D341Med (cell line): ENCODE measurements at places on chromosomes 2 and 18.

GRCh38 chr18:5425721-5426120 lies 118.1 kb downstream of the EPB41L3 start:
- no peak for DNase-seq

GRCh38 chr2:16223161-16223840 lies 283.0 kb downstream of the MYCN start:
- no peak for DNase-seq

- DNase-seq = peak; percentile 77
These were observed 318.7 kb upstream of the NCKAP5 start for GRCh38 chr2:133886735-133887675.

DNA sequence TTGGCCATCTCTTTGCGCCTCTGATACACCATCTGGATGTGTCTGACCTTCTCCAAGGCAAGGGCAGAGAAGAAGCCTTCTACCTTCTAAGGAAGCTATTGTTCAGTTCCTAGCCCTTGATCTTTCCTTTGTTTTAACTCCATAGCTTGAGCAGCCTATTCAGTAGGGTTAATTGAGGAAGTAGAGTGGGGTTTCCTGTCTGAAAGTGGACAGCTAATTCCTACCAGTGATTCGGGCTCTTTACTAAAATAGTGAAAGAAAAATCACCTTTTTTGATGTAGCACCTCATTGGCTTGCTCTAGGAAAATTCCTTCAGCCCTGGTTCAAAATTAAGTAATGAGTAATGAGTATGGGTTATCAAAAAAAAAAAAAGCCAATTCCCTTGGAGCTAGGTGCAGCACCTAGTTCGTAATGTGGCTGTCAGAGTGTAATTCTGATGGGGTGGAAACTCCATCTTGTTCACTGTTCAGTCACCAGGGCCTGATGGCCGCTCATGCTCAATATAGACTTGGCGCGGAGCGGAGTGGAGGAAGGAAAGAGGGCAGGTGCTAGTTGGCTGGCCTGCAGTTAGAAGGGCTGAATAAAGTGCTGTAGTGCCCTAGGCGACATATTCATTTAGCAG lies 2.9 kb upstream of the MGAT5 start:
- no peak for DNase-seq

- no peak for DNase-seq
These were observed 28.8 kb downstream of the CTDP1 start for GRCh38 chr18:79708412-79708811.

- DNase-seq = no peak
These were observed 128.1 kb upstream of the RBMS1 start for GRCh38 chr2:160621748-160622147.

- DNase-seq = no peak
These were observed 1.4 kb upstream of the HPCAL1 start for GRCh38 chr2:10300997-10301940.

DNA sequence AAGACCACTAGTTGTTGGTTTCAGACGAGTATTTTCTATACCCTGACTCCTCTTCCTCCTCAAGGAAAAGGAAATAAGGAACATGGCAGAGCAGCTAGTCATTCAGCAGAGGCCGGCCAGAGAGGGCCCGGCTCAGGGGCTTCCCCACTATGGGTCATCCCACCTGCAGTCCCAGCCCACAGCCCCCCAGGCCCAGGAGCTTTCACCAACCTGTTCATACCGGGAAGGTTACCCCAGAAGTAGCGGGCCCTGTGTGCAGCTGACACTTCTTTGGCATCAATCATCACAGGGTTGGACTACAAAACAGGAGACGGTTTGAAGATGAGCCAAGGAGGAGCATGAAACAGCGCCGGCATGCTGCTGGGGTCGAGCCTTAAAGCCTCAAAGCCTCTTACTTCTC lies 70.5 kb upstream of the POMC start:
- DNase-seq = no peak

DNA sequence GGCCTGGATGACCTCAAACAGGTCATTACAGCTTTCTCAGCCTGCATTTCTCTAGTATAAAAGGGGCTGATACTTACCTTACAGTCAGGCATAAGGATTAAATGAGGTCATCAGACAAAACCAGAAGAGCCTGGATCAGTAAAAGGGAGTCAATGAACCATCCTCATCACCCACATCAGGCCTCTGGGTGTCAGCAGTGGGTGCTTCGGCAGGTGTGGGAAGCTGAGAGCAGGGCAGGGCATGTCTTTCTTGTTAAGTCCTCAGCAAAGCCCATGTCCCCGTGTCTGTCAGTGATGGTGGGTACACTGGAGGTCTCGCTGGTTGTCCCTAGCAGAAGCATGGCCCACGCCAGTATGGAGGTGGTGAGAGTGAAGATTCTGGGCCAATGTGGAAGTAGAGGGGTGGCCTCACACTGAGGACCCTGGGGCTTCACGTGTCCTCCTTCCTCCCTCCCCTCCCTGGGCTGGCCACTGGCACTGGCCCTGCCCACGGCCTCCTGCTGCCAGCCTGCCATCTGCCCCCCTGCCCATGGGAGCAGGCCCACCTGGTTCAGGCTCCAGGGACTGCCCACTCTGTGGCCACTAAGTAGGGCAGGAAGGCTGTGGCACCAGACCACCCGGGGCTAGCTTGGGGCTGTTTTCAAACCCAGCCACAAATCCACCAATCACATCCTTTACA lies 4.4 kb downstream of the ADRA2B start:
- DNase-seq = no peak

GRCh38 chr2:197293252-197294007 lies 17.1 kb downstream of the ANKRD44 start:
- DNase-seq = no peak

GRCh38 chr2:86068136-86068588 lies 37.5 kb downstream of the POLR1A start:
- DNase-seq = no peak

- DNase-seq = no peak
These were observed 154.1 kb upstream of the MMADHC start for GRCh38 chr2:149741646-149742045.

DNA sequence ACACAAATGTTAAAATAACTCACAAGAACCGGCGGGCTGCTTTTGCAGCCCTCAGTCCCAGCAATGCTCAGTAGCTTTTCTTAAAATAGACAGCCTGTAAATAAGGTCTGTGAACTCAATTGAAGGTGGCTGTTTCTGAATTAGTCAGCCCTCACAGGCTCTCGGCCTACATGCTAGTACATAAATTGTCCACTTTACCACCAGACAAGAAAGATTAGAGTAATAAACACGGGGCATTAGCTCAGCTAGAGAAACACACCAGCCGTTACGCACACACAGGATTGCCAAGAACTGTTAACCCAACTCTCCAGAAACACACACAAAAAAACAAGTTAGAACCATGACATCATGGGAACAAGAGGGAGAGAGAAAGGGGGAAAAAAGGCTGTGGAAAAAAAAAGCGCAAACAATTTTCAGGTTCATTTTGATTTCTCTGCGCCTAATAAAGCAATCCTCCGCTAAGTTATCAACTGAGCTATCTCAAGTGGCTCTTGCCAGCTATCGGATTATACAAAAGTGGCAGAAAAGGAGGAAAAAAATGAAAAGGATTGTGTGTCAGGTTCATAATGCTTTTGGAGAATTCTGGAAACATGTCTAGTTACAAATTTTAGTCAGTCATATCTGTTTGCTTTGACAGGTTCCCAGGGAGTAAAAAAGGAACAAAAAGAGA lies 89.1 kb downstream of the ZEB2 start:
- DNase-seq = no peak

DNA sequence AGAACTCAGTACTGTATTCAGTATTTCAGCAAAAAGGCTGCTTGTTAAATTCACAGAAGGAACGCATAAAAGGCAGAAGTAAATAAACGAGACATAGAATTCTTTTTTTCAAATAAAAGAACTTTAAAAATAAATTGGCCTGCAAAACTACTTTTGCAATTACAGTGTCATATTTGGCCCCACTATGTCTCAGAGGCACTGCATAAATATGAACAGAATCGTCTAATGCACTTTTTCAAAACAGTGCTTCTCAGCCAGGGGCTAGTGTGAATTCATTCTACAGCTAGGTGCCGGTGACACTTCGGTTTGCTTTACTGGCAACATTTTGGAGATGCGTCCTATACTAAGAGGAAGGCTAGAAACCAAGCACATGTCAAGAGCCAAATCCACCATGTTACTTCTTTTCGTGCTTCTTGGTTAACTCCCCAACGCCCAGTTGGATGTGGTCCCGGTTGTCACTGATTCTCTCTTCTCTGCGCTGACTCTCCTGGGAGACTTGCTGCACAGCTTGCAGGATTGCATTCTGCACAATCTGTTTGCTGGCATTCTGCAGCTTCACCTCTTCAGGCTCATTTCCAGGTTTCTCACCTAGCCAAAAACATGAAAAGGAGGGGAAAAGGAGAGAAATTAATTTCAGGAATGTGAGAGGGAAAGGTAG lies 51.8 kb downstream of the AKAIN1 start:
- DNase-seq = no peak

DNA sequence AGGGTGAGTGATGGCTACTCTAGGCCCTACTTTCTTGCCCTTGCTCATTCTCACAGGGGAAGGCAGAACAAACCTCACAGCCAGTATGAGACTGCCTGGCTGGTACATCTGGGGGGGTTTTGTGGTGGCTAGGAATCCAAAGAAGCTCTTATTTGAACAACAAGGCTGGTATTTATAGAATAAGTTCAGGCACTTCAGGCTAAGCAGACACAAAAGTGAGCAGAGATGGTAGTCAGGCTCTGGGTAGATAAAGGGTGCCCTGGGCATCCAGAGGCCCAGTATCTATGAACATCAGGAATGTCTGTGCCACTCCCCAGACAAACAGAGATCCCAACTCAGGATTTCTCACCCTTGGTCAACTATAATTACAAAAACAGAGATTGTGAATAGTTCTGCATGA lies 57.2 kb upstream of the RTN4 start:
- no peak for DNase-seq

DNA sequence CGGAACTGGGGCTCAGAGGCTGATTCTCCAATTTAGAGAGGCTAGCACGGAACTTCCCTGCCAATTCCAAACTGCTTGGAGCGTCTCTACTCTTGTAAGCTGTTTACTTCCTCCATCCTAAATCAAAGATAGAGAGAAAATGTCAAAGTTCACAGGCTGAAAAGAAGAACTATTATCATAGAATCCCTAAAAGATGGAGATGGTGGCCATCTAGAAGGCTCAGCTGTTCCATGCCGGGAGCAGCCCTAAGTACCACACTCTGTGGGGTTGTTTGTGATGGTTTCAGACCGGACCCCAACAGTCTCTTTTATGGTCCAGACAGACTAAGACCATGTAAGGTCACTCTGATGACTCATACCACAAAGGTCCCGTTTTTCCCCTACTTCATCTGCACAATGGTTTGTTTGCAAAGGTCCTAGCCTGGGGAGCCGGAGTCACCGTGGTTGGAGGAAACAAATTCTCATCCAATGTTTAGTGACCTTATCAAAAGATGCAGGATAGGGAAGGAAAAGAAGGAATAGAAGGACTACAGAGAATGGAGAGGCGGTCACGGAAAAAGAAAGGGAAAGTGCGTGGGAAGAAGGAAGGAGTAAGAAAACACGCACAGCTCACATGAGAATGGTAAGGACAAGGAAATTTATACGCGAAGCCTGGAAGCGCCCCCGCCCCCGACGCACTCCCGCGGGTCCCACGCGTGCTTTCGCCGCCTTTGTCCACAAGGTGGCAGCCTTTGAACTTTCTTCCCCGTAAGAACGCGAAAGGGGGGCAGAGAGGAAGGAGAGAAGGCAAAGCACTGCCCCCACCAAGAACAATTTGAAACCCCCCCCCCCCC lies 453 bp upstream of the ANTXR1 start:
- peak; percentile 80 for DNase-seq

- no peak for DNase-seq
These were observed 182.7 kb downstream of the EPHA4 start for GRCh38 chr2:221389421-221389820.

DNA sequence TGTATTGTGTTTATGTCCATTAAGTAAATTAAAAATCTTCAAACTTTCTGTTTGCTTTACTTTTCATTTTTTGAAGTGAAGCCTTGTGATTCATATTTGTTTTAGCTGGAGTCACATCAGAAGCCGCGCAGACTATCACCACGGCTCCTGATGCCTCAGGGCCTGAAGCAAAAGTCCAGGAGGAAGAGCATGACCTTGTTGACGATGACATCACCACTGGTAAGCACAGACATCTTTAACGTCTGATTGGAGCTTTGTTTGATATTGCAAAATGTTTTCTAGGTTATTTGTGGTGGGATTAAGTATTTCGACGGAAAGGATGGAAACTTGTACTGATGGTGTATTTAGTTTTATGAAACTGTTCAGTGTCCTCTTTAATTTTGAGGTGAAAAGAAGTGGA lies 164.8 kb downstream of the WDR7 start:
- no peak for DNase-seq

- DNase-seq = no peak
These were observed 8.8 kb downstream of the NABP1 start for GRCh38 chr2:191686729-191687128.

DNA sequence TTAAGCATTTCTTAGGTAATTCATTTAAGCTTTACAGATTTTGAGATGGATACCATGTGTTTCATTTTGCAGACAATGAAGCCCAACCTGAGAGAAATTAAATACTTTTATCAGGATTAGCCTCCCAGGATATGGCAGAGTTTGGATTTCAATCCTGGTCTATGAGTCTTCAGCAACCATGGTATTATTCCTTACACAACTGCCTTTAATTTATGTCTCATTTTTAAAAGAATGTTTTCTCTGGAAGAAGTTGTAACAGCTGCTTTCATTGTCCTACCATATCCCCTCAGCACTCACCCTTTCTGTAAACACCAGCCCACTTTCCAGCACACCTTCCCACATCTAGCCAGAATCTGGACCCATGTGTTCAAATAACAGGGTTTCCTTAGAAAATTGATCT lies 863.7 kb upstream of the VRK2 start:
- DNase-seq = no peak

DNA sequence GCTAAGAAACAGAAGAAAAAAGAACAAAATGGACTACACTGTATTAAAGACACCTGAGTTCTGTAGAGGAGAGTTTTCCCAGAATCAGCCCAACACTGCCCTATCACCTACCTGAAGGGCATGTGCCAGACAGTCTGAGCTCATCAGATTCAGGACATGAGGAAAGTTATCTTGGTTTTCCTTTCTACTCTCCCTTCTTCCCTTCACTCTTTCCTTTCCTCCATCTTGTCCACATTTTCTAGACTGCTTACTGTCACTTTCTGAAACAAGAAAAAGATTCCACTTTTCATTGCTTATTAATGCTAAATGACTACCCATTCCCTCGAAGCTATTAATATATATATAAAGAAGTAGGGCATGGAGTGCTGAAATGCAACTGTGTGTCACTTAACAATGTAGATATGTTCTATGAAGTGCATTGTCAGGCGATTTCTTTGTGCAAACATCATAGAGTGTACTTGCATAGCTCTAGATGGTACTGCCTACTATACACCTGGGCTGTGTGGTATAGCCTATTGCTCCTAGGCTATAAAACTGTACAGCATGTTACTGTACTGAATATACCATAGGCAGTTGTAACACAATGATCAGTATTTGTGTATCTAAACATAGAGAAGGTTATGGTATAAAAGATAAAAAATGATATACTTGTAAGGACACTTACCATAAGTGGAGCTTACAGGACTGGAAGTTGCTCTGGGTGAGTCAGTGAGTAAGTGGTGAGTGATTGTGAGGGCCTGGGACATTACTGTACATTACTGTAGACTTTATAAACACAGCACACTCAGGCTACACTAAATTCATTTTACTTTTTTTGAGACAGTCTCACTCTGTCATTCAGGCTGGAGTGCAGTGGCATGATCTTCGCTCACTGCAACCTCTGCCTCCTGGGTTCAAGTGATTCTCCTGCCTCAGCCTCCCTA lies 145.5 kb upstream of the ITGA6 start:
- no peak for DNase-seq
